Chondrocyte (in vitro differentiated cells): ENCODE measurements at places on chromosomes 3 and 15. TPM values are rescaled to one million over a fixed set of nuclear protein-coding genes. Genes with fewer than 3 reads are reported as not detected.

DNA sequence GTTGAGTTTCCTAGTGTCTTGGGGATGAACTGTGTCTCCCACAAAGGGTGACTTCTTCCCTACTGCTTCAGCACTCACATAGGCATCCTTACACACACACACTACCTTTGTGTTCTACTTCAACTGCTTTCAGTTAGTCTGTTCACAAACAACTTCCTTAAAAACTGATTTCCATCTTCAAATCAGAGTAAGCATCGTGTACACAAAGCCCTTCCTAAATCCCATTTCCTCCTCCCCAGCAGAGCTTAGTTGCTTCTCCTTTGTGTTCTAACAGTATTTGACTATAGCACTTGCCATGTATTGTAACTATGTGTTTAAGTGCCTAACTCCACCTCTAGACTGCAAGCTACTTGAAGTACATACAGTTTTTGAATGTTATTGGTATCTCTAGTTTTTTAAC, 71.7 kb downstream of the TNIK start:
- no peak for DNase-seq

GRCh38 chr3:184325715-184326369, 11.4 kb downstream of the EIF4G1 start:
- DNase-seq = no peak

DNA sequence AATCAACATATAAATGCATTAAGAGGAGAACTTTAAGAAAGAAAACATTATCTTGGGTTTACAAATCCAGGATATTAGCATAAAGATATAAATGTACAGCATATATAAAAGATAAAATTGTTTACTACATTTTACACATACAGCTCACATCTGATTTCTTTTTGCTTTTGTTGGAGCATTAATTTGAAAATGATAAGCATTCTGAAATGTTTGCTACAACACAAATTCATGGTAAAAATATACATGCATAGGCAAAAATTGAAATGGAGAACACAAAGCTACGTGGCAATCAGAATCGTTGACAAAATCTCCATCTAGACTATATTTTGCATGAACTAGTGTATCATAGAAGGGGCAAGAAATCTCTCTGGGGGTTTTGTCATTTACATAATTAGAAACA, 159.1 kb downstream of the TIGIT start:
- no peak for DNase-seq

DNA sequence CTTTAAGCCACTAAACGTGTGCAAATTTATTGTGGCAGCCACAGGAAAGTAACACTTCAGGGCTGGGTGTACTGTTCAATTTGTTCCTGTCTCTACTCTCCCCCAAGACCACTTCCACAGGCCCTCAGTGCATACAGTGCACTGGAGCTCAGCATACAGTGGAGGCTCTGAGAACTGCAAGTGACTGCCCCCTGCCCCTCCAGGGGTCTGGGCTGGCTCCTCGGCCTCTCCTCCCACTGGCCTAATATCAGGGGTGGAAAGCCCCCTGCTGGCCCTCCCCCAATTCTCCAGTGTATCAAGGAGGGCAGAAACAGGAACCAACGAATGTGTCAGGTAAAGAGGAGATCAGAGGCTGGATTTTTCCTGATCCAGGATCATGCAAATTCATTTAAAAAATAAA, 19.9 kb upstream of the HEG1 start:
- DNase-seq = no peak

- no peak for DNase-seq
Measured at GRCh38 chr3:83821506-83821905, 1137.3 kb upstream of the CADM2 start.

- no peak for DNase-seq
Measured at GRCh38 chr3:567488-568185, 371.1 kb downstream of the CHL1 start.

GRCh38 chr15:69407719-69408400, 6.3 kb upstream of the KIF23 start:
- no peak for DNase-seq

GRCh38 chr15:67010898-67011616, 54.3 kb upstream of the SMAD3 start:
- no peak for DNase-seq

DNA sequence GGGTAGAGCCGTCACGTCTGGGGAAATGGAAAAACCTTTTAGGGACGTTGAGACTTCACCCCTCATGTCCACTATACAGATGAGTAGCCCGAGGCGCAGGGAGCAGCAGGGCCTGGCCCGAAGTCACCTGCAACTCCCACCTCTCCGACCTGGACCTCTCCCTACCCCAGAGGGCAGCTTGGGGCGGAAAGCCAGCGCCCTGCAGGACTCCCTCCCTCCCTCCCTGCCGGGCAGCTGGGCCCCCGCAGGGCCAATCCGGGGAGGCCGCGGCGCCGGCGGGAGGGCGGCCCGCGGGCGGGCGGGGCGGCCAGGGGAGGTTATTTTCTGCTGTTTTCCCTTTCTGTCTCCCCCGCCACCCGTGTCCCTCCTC, 2.0 kb downstream of the WNT7A start:
- DNase-seq = peak; percentile 78

DNA sequence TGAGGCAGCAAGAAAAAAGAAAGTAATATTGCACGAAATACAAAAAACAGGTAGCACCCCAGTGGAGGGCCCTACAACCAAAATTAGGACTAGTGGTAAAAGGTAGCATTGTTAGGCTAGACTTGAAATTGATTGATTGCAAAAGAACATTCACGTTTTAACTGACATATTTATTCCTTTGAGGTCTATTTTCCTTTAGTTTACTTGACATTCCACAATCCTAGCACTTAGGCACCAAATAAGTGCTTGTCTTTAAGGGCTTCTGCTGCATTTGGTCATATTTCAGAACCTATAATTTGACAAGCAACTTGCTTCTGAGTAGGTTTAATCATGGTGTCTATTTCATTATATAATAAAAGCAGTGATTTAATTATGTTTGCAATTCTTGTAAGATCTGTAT, 642.7 kb upstream of the AGTR1 start:
- DNase-seq = no peak

DNA sequence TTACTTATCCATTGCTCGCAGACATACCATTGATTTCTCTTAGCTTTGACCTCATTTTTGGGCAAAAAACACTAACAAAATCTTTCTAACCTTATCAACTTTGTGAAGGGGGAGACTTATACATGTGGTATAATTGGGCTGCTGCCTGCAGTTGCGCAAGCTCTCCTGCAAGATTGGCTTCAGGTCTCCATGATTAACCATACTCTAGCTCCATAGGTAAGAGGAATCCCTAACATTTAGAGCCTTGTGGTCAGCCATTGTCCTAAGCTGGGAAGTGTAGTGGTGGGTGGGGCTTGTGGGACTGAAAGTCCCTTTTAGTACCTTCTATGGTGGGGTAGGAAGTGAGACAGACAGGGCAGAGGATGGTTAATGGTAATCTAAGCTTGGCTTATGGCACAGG, 179.6 kb upstream of the THRB start:
- no peak for DNase-seq

- DNase-seq = no peak
Measured at GRCh38 chr3:182671541-182671940, 121.8 kb upstream of the ATP11B start.

DNA sequence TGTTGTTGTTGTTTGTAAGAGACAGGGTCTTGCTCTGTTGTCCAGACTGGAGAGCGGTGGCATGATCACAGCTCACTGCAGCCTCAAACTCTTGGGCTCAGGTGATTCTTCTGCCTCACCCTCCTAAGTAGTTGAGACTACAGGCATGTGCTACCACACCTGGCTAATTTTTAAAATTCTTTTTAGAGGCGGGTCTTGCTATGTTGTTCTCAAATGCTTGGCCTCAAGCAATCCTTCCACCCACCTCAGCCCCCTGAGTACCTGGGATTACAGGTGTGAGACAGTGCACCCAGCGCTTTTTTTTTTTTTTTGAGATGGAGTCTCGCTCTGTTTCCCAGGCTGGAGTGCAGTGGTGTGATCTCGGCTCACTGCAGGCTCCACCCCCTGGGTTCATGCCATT, 46.7 kb downstream of the TMOD3 start:
- no peak for DNase-seq

DNA sequence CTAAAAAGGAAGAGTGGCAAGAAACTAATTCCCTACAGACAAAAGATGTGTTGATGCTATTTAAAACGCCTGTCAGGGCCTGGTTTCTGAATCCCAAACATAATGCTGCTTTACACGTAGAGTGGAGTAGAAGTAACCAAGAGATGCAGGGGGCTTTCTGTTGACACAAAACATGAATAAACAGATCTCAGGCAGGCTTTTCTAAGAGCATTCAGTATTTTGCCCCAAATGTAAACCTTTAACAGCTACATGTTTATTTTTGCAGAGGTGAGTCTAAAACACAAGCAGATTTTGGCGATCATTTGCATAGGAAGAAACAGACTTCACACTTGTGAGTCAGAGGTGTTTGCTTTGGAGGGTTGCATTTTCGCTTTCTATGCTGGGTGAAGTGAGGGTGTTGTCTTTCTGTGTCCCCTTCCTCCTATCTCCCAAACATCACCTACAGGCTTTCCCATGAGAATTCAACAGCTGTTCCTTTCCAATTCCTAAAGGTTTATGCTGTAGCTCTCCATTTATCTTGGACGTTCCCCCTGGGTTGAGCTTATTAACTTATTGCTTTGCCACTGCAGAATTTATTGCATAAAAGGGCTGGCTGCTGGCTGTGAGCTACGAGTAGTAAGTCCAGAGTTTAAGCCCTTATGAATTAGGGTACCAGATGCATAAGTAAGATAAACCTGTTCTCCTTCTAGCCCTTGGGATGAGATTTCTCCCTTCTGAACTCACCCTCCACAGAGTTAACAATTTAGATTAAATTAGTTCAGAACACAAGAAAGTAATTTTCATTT, 156.7 kb downstream of the DIPK2A start:
- DNase-seq = no peak

DNA sequence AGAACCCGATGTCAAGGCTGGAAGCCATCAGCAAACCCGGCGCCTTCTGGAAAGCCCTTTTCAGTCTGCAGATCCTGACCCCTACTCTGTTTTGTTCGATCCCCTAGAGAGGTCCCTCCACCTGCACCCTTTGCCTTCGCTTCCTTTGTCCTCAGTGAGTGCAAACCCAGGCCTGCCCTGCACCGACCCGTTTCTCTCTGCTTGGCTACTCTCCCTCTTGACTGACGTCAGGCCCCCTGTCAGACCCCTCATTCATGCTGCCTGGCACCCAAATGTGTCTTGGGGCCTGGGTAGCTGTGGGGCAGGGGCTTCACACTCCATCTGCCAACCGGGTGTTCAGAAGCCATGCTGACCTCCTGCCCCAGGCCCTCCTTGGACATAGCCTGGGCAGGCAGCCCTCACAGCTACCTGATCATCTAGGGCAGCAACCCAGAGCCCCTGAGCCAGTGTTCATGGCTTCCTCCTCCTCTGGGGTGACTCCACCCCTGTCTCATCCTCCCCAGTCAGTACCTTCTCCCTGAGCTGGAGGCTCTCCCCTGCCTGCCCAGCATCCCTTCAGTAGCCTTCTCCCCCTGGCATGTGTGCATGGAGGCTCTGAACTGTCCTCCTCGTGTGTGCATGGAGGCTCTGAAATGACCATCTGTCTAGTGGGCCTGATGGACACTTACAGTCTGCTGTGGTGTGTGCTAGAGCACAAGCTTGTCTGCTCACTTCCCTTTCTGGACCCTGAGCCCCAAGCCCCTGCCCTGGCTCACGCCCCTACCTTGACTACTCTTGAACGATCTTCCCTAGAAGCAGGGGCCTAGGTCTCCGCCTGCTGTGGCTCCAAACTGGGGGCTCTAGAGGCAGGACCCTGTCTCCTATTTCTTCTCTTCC, 69.4 kb downstream of the EXOG start:
- DNase-seq = peak; percentile 73

- no peak for DNase-seq
Measured at GRCh38 chr3:108548886-108549285, 38.5 kb upstream of the MYH15 start.

- no peak for DNase-seq
Measured at GRCh38 chr15:83270176-83270575, 14.3 kb downstream of the BNC1 start.

- no peak for DNase-seq
Measured at GRCh38 chr3:6714962-6715361, 146.0 kb upstream of the GRM7 start.

GRCh38 chr3:100402256-100402655, 917 bp downstream of the LNP1 start:
- DNase-seq = no peak

DNA sequence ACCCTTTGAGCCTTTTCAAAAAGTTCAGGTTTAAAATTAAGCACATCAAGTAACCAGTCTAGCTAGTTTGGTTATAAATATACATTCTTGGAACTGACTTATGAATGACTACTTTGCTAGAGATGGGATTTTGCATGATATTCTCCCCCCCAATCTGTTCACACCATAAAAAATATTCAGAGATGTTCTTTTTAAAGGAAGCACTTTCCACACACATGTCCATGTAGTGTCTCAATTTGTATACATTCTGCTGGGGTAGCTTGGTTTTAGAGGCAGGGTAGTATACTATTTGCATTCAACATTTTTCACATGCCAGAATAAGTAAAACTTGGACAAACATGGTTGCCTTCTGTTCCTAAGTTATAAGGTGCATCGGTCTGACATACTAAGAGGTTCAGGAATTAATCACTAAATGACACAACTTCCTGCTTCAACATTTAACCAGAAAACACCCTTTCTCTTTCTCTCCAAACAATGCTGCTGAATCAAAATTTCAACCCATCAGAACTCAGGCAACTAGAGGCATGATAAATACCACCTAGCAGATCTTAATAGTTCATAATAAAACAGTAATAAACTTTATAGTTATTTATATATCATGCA, 57.0 kb downstream of the SUMF1 start:
- no peak for DNase-seq

DNA sequence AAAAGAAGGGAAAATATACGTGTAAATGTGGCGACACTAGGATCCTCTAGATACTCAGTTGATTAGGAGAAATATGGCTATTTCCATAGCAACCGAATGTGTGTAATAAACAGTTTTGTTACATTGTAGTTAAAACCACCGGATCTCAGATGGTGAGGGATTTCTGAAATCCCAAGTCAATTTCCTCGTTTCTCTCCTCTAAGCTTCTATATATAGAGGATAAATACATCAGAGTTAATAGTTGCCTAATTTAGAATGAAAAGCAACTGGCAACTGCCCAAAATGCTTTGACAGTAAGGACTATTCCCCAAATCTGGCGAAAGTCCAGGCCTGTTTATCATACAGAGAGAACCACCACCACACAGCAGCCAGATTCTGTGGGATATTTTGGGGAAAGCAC, 112.6 kb downstream of the GABRB3 start:
- no peak for DNase-seq

The PCSK6 gene
- 0.40 to 2.0 TPM (median 1.4 TPM) in 3 replicates for total RNA-seq

The FGF7 gene
- 1.1 TPM in 1 of 3 replicates, not detected in the others for total RNA-seq

The MEX3B gene
- total RNA-seq = 25.5 to 55.8 TPM (median 52.7 TPM) in 3 replicates

The HPS3 gene
- total RNA-seq = 16.2 to 17.5 TPM (median 16.5 TPM) in 3 replicates

The MESP2 gene
- total RNA-seq = 0.25 to 0.51 TPM (median 0.36 TPM) in 3 replicates

The ARNT2 gene
- 20.2 to 30.7 TPM (median 22.3 TPM) in 3 replicates for total RNA-seq

The RBSN gene
- 22.3 to 31.4 TPM (median 24.1 TPM) in 3 replicates for total RNA-seq

The TRMT10C gene
- 12.8 to 17.6 TPM (median 17.0 TPM) in 3 replicates for total RNA-seq

The CYP1A1 gene
- 0.22 to 0.67 TPM (median 0.27 TPM) in 3 replicates for total RNA-seq

The CADM2 gene
- 1.1 to 1.6 TPM (median 1.2 TPM) in 3 replicates for total RNA-seq

The CFAP91 gene
- 0.29 TPM in 1 of 3 replicates, not detected in the others for total RNA-seq
